ENCODE measurements at places on chromosomes 4 and X. TPM values are rescaled to one million over a fixed set of nuclear protein-coding genes. Genes with fewer than 3 reads are reported as not detected.

DNA sequence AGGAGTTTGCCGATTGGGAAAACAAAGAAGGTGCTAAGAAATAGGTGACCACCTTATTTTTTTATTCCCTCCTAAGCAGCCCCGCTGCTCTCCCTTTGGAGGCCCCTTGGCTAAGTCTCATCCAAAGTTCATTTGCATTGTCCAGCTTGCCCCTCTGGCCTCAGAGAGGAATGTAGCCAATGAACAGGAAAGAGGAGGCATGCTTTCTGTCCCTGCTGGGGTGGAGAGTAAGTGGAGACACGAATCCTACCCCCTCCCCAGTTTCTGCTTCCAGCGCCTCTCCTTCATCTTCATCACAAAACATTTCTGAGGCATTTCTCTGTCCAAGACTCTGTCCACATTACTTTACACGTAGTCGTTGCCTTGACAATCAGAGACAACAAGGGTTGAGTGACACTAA lies 38.7 kb downstream of the NLGN3 start:
- DNase-seq = no peak

DNA sequence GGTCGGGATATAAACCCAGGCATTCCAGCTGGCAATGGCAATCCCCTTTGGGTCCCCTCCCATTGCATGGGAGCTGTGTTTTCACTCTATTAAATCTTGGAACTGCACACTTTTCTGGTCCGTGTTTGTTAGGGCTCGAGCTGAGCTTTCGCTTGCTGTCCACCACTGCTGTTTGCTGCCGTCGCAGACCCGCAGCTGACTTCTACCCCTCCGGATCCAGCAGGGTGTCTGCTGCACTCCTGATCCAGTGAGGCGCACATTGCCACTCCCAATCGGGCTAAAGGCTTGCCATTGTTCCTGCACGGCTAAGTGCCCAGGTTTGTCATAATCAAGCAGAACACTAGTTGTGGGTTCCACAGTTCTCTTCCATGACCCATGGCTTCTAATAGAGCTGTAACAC lies 1322.1 kb downstream of the ADGRL3 start:
- no peak for DNase-seq

DNA sequence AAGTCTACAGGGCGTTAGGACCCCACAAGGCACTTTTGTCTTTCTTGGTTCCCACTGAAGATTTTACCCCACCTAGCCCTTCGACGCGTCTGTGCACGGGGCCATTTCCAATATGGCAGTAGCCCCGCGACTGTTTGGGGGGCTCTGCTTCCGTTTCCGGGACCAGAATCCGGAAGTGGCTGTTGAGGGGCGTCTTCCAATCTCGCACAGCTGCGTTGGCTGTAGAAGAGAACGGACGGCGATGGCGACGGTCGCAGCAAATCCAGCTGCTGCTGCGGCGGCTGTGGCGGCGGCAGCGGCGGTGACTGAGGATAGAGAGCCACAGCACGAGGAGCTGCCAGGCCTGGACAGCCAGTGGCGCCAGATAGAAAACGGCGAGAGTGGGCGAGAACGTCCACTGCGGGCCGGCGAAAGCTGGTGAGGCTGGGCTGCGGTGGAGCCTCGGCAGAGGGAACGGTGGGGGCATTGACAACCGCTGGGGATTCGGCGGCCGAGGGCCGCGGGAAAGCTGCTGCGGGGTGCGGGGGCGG lies at the start of gene USP11:
TSS of gene USP11 (plus strand) at position 207 of the 530 bp plus-strand sequence. CDS start at position 242, 35 bp downstream.
- no peak for DNase-seq

The ARMCX1 gene
- not detected for total RNA-seq

The DMRTC1B gene
- total RNA-seq = not detected

The LRCH2 gene
- 0.44 TPM for total RNA-seq

Data from MCF 10A (cell line).